ENCODE measurements at places on chromosomes 6 and 20.

DNA sequence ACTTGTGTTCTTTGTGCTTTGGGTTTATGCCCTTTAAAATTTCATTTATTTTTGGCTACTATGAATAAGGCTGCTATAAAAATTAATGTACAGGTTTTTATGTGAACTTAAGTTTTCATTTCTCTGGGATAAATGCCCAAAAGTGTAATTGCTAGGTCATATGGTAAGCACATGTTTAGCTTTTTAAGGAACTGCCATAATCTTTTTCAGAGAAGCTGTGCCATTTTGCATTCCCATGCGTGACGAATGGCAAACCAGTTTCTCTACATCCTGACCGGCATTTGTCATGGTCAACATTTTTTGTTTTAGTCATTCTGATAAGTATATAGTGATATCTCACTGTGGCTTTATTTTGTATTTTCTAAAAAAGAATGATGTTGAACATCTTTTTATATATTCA lies 236.0 kb upstream of the SGK1 start:
- DNase-seq: no peak

GRCh38 chr6:166999884-167000253 lies 672 bp downstream of the CEP43 start:
- no peak for DNase-seq

DNA sequence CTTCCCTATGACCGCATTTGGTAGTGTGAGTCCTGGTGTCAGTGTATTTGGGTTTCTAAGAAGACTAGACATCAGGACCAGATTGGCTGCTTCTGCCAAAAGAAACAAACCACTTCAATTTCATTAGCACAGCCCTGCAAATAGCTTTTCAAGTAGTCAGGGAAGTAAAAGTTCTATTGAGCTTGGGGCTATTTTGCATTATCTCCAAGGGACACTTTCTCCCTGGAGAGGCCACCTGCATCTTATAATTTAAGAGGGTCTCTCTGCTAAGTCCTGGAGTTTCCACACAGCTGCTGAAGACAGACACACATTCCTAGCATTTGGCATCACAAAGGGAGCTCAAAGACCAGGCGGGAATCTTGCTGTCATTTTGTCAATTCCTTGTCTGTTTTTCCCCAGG lies 141.2 kb downstream of the BMP2 start:
- DNase-seq: no peak

DNA sequence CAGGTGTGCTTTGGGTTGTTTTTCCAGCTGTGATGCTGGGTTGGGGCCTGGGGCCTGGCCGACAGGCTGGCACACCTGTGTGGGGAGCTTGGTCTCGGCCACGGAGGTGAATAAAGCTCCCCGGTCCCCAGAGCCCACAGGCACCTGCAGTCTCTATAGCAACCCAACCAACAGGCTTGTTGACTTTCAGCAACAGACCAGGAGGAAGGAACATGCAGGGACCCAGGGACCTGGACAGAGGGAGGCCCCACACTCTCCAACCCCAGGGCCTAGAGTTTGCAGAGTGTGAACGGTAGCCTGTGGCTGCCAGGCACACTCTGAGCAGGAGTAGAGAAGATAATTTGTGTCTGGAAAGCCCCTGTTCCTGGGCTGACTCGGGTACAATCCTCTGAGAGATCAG lies 14.6 kb upstream of the SYNJ2 start:
- DNase-seq: no peak

- no peak for DNase-seq
These were observed 2.7 kb downstream of the OLIG3 start for GRCh38 chr6:137491478-137491877.

- peak; percentile 59 for DNase-seq
These were observed 1.0 kb upstream of the E2F3 start for GRCh38 chr6:20400456-20401204.

DNA sequence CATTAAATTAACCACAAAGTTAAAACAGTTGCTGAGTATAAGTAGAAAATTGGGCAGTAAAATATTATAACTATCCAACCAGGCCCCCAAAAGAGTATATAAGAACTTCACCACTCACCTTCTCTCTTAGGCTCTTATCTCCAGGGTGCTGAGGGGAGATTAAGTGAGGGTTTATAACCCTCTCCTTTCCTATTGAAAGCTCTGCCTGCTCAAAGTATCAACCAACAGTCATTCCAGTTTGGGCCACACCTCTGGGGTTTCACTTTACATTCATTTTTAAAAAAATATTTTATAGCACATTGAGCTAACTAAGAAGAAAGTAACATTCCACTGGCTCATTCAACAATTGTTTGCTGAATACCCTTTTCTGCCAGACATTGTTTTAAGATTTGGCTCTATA lies 22.1 kb downstream of the GSTA4 start:
- no peak for DNase-seq

DNA sequence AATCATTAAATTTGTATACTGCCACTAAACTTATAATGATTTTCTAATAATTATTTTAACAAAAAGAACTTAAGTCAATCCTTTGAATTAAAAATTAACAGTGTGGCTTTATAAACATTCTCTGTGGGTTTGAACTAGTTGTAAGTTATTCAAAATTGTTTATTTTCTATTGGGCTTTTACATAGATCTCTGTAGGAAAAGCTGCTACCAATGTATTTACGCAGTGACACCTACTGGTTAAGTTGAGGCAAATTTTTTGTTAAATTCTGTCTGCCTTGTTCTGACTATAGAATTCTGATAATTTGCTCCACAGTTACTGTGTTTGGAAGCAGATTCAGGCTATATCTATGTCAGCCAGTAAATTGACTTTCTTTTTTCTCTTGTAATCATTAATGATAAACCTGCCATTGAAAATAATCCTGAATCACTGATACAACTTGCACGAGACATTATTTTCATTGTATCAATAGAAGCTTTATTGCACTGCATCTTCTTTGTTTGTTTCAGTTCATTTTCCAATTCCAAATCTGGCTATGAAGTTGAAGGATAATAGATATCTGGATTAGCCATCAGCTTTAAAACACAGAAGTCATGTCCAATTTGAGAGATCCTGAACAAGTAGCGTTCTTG lies 66.0 kb upstream of the UTRN start:
- no peak for DNase-seq

Data from activated CD4-positive, alpha-beta T cell treated with anti-CD3 and anti-CD28 coated beads, Interleukin-2, amount 50 U/mL, for 48 hours (primary cell).